Muscle of leg (tissue), 16 donors: ENCODE measurements at places on chromosomes 2 and 18.
A peak's percentile ranks its signal among the peaks of the same experiment; 100 is the strongest.

GRCh38 chr2:6578416-6578815 is 287.3 kb downstream of the CMPK2 start:
- no peaks in the 10 kb centered on the region for H3K4me1 ChIP-seq
- no peak overlapping the region for H3K4me3 ChIP-seq
- H3K36me3 ChIP-seq, result no peaks in the 10 kb centered on the region
- no peak overlapping the region for H3K27ac ChIP-seq

DNA sequence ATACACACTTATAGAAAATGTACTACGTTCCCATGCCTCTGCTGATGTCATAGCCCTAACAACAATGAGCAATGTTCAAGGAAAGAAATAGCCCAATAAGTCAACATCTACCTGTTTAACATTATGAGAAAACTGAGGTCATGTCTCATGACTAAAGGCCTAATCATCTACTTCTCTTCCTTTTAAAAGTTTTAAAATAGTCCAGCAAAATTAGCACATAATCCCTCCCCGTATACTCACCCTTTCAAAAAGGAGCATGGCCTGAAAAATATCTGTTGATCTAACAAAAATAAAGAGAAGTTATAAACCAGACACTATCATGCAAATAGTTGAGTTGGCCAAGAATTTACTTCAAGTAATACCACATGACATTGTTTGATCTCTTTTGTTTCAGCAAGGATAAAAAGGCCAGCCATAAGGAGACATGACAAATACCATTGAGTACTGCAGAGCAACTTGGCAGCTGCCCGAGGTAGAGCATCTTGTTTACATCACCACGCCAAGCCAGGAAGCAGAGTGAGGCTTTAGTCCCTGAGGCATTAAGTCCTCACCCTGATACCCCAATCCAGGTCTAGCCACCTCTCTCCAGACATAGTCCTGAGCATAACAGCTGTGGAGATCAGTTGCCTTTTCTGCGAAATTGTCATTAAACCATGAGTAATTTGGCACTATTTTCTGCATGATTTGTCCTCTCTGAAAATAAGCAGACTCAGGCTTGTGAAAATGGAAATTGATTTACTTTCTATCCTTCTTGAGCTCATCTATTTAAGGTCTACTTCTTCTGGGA is 137.4 kb upstream of the ETAA1 start:
- H3K36me3 ChIP-seq, result no peaks in the 10 kb centered on the region
- DNase-seq, result peak; percentile 83
- H3K4me3 ChIP-seq, result no peak overlapping the region

DNA sequence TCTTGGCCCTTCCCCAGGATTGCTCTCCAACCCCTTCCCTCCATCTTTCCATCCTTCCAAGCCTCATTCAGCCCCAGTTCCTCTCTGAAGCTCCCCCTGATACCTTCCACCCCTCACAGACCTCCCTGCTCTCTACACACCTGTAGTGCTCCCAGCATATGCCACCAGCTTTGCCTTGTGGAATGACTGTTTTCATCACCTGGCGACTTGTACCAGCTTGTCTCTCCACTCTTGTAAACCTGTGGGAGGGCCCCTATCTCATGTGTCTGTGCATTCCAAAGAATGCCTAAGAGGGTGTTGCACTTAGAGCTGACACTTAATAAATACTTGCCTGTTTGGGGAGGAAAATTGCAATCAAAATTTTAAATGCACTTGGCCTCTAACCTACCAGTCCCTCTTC is 198.7 kb downstream of the BCL11A start:
- H3K4me3 ChIP-seq, result no peak overlapping the region
- no peaks in the 10 kb centered on the region for H3K36me3 ChIP-seq
- H3K27me3 ChIP-seq, result peaks cover 4% of the 10 kb centered on the region
- no peak overlapping the region for H3K27ac ChIP-seq
- peaks cover 19% of the 10 kb centered on the region for H3K4me1 ChIP-seq

DNA sequence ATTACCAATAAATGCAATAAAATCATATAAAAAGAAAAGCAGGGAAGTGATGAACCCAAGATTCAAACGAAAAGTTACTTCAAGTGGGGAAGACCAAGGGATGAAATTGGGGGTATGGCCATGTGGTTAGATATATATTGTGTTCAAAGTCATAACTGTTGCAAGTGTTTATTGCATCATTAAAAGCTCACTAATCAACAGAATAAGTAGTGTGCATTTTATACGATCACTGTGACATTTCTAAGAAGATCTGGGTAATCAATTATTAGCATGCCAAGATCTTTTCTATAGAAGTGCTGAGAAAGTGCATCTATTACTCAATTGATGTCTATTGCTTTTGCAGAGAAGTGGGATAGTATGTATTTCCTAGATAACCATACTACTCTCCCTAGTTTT is 52.9 kb downstream of the VSNL1 start:
- no peaks in the 10 kb centered on the region for H3K36me3 ChIP-seq
- H3K4me1 ChIP-seq, result no peaks in the 10 kb centered on the region

GRCh38 chr18:73752965-73753364 is 394.7 kb downstream of the FBXO15 start:
- no peak overlapping the region for H3K27ac ChIP-seq
- no peaks in the 10 kb centered on the region for H3K36me3 ChIP-seq
- no peaks in the 10 kb centered on the region for H3K4me1 ChIP-seq
- no peak overlapping the region for H3K4me3 ChIP-seq

- peaks cover 10% of the 10 kb centered on the region for H3K36me3 ChIP-seq
- no peak overlapping the region for H3K4me3 ChIP-seq
- H3K27me3 ChIP-seq, result no peaks in the 10 kb centered on the region
These were observed 79.4 kb upstream of the FOSL2 start for GRCh38 chr2:28313220-28313784.

DNA sequence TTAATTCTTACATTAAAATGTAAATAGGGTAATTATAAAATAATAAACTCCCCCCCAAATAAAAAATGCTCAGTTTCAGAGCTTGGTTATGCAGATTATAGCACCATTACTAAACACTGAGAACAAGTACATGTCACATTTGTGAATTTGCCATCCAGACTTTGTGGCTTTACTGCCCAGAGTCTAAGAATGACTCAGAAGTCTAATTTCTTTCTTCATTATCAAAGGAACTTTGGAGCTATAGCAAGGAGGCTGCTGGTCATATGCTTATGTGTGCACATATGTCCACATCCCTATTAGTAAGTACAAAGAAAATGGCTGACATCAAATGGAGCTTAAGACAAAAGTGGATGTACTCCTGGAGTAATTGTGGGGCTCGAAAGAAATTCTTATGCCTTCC is 248.5 kb upstream of the SESTD1 start:
- DNase-seq, result no peak
- no peaks in the 10 kb centered on the region for H3K36me3 ChIP-seq
- no peak overlapping the region for H3K4me3 ChIP-seq
- H3K27me3 ChIP-seq, result no peaks in the 10 kb centered on the region
- H3K27ac ChIP-seq, result no peak overlapping the region

- DNase-seq, result no peak
- no peak overlapping the region for H3K27ac ChIP-seq
- H3K36me3 ChIP-seq, result no peaks in the 10 kb centered on the region
- H3K4me3 ChIP-seq, result no peak overlapping the region
- no peaks in the 10 kb centered on the region for H3K27me3 ChIP-seq
- no peaks in the 10 kb centered on the region for H3K4me1 ChIP-seq
These were observed 14.2 kb upstream of the KCTD1 start for GRCh38 chr18:26562568-26562967.

- no peaks in the 10 kb centered on the region for H3K4me1 ChIP-seq
- no peak overlapping the region for H3K27ac ChIP-seq
- no peaks in the 10 kb centered on the region for H3K36me3 ChIP-seq
- no peak for DNase-seq
These were observed 26.5 kb upstream of the TWIST2 start for GRCh38 chr2:238821391-238821790.

DNA sequence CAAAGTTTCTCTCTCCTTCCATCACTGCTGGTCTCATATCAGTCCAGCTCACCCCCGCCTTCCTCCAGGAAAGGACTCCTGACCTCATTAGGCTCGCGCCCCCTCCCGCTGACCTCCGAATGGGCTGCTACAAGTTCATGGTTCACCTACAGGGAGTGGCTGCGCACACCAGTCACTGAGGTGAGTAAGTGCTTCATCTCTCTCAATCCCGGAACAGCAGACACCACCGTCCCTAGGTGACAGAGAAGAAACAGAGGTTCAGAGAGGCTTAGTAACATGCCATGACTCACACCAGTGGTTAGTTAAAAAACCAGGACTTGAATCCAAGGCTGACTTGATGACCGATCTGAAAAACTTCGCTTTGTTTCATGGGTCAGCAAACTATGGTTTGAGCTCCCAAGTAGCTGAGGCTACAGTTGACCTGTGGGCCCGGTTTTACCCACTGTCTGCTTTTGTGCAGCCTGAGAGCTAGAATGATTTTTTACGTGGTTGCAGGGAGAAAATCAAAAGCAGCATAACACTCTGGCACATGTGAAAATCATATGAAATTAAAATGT is 42.0 kb downstream of the ZFP36L2 start:
- no peak for DNase-seq
- H3K36me3 ChIP-seq, result no peaks in the 10 kb centered on the region
- H3K27me3 ChIP-seq, result no peaks in the 10 kb centered on the region
- no peak overlapping the region for H3K27ac ChIP-seq
- no peak overlapping the region for H3K4me3 ChIP-seq
- H3K4me1 ChIP-seq, result peaks cover 17% of the 10 kb centered on the region
